ENCODE measurements at places on chromosomes 3 and 15.
A peak's percentile ranks its signal among the peaks of the same experiment; 100 is the strongest.

- DNase-seq = no peak
These were observed 32.4 kb downstream of the SELENOT start for GRCh38 chr3:150635526-150635925.

- DNase-seq = no peak
These were observed 5.6 kb downstream of the CCDC9B start for GRCh38 chr15:40334941-40335795.

DNA sequence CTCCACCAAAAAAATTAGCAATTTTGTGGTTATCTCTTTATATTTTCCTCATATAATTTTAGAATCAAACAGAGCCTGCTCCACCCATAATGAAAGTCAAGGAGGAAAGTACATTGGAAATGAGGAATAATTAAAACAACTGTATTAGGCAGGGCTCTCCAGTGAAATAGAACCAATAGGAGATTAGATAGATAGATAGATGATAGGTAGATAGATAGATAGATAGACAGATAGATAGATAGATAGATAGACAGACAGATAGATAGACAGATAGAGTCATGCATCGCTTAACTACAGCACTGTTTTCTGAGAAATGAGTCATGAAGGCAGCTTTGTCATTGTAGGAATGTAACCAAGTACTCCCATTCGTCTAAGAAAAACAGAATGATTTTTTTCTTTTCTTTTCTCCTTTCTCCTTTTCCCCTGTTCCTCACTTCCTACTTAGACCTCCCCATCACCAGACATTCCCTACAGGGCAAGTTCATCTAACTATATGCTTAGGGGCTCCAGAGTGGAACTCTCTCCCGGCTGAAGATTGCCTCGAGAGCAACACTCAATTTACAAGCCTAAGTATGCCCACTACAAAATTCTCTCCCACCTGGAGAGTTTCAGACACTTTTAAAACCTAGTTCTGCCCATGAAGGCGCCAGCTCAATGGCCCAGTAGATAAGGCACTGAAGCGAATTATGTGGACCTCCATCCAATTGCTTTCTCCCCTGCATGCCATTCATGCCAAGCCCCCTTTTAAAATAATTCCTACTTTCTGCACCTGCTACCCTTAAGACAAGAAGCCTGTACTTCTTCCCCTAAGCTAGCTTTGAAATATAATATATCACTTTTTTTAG is 53.3 kb upstream of the LIPC start:
- DNase-seq = no peak

DNA sequence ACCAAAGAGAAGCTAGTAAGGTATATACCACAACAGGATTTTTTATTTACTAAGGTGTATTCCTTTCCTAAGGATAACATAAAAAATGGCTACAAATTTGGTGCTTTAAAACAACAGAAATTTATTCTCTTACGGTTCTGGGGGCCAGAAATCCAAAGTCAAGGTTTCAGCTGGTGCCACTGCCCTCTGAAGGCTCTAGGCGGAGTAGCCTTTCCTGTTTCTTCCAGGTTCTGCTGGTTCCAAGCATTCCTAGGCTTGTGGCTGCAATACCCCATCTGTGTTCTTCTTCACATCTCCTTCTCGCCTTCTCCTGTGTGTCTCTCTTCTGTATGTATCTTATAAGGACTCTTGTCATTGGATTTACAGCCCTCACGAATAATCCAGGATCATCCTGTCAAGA is 549.9 kb downstream of the GRM7 start:
- no peak for DNase-seq

- no peak for DNase-seq
These were observed 598 bp upstream of the GJD2 start for GRCh38 chr15:34755419-34755773.

DNA sequence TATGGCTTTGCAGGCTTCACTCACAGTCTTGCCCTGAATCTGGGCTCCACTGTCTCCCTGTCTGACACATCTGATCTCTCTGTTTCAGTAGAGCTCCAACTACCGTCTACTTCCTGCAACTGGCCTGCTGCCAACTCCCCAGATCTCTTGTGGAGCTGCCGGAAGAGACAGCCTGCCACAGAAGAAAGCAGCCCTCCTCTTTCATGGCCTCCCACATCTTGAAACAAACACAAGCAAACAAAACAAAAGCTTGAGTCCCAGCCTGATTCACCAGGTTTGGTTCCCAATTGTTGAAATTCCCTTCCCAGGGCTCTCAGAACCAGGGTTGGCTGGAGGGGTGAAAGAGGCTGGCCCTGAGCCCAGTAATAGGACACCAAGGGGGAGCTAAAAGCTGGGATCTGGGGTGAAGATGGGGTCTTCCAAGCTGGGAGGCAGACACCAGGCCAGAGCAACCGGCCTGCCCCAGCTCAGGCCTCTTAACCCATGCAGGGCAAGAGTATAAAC is 55.3 kb upstream of the CA12 start:
- DNase-seq = peak; percentile 58

GRCh38 chr3:184611607-184612281 is 50.2 kb downstream of the EPHB3 start:
- DNase-seq = no peak

DNA sequence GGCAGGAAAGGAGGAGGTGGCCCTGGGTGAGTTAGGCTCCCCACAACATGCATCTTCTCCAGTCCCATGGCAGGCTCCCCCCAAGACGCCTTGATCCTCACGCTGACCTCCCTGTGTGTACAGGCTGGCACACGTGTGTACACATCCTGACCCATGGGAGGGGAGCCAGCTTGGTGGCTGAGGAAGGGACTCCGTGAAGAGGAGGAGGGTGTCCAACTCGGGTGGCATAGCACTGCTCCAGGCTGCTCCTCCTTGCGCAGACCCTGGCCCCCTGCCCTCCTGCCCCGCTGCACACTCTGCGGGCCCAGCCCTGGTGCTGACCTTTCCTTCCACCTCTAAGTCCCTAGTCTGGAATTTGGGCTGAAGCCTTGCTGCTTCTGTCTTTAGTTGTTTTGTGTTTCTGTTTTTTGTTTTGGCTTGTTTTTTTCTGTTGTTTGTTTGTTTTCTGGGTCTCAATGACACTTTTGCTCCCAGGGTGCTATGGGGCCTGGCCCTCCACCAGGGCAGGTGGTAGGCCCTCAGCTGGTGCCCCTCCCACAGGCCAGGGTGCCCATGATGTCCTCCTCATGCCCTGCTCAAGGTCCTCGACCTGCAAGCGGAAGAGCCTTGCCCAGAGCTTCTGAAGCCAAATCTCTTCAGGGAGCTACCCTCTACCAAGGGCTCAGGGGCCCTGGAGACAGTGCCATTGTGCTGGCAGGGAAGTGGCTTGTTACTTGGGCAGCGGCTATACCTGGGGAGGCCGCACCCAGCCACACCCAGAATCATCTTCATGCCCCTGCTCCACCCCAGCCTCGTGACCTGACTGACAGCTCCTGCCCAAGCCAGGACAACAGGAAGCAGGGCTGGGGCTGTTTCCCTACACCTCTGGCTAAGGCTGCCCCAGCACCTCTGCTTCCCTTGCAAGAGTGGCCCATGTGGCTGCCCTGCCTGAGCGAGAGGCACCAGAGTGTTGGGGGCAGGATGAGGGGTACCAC is 5.1 kb downstream of the EPHB3 start:
- DNase-seq = no peak

- no peak for DNase-seq
These were observed 7.1 kb downstream of the CRELD1 start for GRCh38 chr3:9940746-9941145.

DNA sequence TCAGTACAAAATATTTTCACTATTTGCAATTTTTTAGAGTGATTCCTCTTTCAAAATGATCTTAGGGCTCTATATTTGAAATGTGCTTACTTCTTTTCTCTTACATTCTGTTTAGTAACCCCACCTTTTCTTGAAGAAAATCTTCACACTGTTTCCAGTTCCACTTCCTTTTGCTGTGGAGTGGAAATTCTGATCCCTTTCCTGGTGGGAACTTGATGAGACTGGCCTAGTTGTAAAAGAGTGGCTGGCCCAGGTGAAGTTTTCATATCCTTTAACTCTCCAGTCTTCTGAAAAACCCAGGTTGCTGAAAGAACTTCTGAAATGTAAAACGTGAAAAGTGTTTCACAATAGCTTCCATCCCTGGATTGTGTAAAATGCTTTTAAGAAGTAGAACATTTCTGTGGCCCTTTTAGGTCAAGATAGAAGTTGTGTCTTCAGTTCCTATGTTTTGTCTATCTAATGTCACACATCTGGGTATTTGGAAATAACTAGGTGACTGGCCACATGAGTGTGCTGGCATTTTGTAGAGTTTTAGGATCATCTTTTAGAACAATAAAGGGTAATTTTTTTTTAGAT is 84.8 kb upstream of the LRIG1 start:
- no peak for DNase-seq

- no peak for DNase-seq
These were observed 8.4 kb upstream of the CHRNA3 start for GRCh38 chr15:78629031-78629715.

GRCh38 chr3:70233112-70233511 is 79.3 kb downstream of the MDFIC2 start:
- DNase-seq = no peak

DNA sequence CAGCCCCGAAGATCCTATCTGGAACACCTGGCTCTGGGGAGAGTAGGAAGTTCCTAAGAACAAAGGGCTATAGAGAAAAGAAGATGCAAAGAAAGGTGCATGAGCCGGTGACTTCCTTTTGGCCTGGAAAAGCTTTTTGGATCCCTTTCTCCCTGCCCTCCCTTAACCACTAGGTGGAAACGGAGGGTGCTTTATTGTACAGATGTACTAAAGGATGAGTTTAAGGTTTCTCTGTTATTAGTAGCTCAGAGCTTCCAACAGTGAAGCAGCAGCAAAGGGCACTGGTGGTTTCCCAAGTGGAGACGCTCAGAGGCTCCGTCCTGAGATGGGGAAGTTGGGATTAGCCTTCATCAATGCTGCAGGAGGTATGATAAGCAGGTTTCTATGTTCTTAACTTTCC is 5.9 kb upstream of the ADGRG7 start:
- no peak for DNase-seq

- no peak for DNase-seq
These were observed 1.4 kb upstream of the NDUFAF3 start for GRCh38 chr3:49020330-49021212.

- no peak for DNase-seq
These were observed at the start of gene ISL2 for GRCh38 chr15:76336254-76337058. TSS of gene ISL2 (plus strand) at chr15:76336773. CDS start at chr15:76336884, 111 bp downstream.

- no peak for DNase-seq
These were observed 409.0 kb downstream of the VPS13C start for GRCh38 chr15:61651267-61651666.

- DNase-seq = no peak
These were observed 7.2 kb downstream of the CCDC80 start for GRCh38 chr3:112633757-112634156.

- no peak for DNase-seq
These were observed 31.2 kb upstream of the COL8A1 start for GRCh38 chr3:99607151-99607550.

GRCh38 chr3:28476194-28476593 is 127.6 kb upstream of the AZI2 start:
- no peak for DNase-seq

DNA sequence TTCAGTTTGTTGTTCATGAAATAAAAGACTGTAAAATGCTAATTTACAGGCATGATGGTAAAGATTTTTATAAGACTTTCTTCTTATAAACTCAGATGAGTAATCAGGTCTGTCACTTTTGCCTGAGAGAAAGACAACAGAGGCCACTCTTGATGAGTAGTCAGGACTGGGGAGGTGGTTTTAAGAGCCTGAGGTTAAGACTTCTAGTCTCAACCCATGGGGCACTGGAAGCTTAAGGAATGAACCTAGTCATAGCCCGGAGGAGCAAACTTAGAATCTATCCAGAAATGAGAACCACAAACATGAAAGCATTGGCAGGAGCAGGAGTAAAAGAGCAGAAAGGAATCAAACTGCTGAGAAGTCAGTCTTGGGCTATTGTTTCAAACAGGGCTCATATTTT is 846.3 kb upstream of the ARPP21 start:
- DNase-seq = no peak

DNA sequence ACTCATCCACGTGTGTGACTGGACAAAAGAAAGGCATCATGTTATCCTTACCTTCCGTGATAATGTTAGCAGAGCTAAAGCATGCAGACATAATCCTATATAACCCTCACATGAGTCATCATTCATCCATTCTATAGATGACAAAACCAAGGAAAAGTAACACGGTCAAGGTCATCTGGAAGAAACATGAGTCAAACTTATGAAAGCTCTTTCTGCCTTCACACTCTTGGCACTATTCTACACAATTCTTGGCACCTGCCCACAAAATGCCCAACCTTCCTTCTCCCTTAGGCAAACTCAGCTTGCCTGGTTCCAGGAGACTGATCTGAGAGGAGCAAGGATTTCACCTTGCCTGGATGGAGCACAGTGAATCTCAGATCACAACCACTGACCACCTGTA is 66.9 kb downstream of the PRICKLE2 start:
- no peak for DNase-seq

DNA sequence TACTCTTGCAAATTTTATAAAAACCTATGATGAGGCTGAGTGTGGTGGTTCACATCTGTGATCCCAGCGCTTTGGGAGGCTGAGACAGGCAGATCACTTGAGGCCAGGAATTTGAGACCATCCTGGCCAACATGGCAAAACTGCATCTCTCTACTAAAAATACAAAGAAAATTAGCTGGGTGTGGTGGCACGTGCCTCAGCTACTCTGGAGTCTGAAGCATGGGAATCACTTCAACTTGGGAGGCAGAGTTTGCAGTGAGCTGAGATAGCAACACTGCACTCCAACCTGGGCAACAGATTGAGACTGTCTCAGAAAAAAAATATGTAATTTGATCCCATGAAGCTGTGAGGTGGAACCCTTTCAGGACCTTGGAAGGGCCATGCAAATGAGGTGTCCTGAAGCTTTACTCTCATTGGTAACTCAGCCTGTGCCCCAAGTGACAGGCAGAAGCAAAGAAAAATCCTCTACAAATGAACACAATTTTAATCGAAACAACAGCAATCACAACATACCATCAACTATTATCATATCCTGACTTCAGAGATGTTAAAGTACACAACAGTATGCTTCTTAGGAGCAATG is 84.6 kb upstream of the CDV3 start:
- no peak for DNase-seq

GRCh38 chr3:167507954-167508353 is 34.1 kb upstream of the SERPINI2 start:
- DNase-seq = no peak

- DNase-seq = no peak
These were observed 7.6 kb upstream of the RAMAC start for GRCh38 chr15:82978438-82978837.

DNA sequence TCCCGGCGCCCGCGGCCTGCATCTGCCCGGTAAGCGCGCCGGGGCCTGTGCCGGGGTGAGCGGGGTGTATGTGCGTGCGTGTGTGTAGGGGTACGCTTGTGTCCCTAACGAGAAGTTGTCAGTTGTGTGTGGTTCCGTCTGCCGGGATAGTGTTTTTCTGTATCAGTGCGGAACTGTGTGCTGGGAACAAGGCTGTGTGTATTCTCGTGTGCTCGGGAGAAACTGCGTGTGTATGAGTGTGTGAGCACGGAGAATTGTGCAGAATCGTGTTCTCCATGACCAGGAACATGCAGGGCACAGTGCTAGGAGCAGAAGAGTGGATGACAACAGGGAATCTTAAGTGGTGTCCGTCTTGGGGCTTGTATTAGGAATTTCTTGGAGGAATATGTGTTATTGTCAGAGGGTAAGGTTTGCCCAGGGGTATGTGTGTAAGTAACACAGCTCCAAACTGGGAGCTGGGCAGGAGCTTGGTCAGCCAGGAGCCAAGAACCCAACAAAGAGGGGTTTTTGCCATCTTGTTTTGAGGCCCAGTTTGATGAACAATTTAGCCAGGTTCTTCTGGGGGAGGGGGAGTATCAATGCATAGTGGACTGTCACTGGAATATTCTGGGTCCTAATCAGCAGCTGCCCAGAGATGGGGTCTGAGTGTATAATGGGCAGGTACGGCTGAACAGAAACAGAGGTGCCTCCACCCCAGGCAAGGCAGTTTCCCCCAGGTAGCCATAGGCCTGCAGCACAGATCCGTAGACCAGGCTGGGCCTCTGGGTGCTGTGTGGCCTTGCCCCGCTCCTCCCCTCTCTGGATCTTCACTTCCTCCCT is 2.1 kb downstream of the ISL2 start:
- DNase-seq = no peak
